ENCODE measurements at places on chromosomes 2 and 18.

DNA sequence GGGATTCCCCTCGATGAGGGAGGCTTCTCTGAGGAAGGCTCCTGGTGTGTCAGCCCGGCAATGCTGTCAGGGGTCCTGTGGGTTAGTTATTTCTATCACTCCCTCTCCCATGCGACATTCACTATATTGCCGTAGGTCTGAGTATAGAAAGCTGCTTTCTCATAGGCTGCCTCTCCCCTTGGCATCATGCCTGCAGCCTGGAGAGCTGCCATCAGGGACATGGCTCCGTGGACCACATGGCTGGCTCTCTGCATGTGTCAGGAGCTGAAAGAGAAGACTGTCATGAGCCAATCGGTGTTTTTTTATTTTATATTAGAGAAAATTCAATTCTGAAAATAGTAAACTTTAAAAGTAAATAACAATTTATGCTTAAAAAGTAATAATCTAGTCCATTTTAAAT, 198.0 kb downstream of the CDH20 start:
- DNase-seq, result peak; percentile 60

DNA sequence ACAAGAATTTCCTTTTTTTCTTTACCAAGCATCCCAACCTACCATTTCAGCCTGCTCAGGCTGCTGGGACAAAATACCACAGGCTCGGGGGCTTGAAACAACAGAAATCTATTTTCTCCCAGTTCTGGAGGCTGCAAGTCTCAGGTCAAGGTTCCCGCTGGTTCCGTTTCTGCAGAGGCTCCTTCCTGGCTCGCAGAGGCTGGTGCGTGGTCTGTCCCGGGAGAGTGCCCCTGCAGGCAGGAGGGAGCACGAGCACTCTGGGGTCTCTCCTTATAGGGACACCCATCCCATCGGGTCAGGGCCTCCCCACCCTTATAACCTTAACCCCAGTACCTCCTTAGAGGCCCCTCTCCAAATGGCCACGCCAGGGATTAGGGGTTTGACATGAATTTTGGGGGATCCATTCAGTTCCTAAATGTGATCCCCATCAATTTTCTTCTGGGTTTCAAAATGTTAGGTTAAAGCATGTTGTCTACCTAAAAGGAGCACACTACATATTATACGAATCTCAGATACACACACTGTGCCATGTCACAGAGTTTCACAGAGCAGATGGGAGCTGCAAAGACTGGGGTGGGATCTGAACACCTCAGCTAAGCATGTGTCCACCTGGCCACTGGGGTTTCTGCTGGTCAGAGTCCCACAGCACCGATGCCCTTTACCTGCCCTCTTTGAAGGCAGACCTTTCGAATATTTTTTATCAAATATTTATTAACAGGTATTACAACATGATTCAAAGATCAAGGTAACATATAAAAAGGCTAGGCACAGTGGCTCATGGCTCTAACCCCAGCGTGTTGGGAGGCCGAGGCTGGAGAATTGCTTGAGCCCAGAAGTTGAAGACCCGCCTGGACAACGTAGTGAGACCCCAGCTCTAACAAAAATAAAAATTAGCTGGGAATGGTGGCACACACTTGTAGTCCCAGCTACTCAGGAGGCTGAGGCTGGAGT, 17.6 kb upstream of the ADI1 start:
- DNase-seq, result peak; percentile 41

DNA sequence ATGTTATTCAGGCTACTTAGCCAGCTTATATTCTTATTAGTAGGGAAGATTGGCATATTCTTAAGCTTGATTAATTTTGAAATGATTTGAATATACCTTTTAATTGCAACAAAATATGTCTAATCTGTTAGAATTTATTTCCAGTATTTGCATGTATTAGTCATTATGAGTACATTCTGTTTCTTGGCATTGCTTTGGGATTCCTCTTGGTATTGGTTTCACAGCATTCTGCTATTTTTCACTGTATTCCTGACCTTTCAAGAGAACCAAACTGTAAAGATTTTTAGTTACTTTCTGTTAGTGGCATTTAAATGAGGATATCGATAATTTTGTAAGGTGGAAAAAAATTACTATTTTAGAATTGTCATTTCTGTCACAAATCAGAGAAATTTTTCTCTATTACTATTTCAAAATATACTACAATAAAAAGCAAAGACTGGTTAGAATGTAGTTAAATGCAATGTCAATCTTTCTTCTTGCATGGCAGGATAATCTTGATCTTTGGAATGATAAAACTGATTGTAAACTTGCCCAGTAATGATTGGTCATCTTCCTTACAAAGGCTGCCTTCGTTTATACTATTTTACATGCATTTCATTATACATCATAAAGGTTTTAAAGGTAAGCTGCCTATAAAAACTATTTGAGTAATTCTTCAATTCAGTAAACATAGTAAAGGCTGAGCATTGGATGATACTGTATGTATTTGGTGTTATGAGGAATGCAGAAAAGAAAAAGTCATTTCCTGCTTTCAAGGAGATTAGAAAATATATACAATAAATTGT, 86.1 kb downstream of the SLC4A10 start:
- no peak for DNase-seq

DNA sequence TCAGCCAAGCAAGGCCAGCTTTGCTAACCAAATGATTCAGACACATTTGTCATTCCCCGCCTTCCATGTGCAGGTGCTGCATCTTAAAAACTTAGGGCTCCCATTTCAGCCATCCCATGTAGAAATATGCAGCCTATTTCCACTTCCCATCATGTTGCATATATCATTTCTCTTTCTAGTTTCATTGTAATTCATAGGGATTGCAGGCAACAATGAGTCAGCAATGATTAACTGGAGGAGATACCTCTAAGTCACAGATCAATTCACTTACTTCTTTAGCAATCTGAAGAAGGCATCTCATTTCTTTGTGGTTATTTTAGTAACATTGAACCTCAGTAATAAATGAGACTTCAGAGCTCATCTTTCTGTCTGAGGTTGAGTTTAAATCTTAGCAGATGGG, 276.1 kb upstream of the PKDCC start:
- DNase-seq, result no peak

- DNase-seq, result peak; percentile 47
These were observed 426.9 kb downstream of the CDH2 start for GRCh38 chr18:27750014-27750413.

GRCh38 chr18:74194691-74195090, 46.4 kb downstream of the TIMM21 start:
- no peak for DNase-seq

- no peak for DNase-seq
These were observed 2.7 kb upstream of the IL18RAP start for GRCh38 chr2:102420290-102420689.

DNA sequence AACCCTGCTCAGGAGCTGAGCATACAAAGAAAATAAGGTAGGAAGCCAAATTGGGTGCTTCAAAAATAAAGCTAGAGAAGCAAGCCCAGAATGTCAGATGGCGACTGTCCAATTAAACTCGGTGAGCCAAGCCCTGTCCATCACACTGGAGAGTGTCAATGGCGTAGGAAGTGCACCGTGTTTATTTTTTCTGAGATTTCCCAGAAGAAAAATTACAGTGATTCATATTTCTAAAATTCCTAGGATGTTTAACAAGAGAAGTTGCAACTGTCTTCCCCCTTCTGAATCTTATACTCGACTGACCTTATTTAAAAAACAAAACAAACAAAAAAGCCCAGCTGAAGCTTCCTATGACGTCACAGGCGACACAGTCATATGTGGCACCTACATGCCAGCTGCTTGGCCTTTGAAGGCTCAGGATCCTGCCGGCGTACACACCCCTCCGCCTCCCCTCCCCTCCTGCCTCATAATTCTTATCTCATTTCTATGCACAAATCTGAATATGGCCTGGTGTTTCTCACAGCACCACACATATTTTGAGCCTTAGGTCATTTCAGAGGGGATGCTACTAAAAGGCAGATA, 60.8 kb downstream of the MBP start:
- DNase-seq, result no peak

DNA sequence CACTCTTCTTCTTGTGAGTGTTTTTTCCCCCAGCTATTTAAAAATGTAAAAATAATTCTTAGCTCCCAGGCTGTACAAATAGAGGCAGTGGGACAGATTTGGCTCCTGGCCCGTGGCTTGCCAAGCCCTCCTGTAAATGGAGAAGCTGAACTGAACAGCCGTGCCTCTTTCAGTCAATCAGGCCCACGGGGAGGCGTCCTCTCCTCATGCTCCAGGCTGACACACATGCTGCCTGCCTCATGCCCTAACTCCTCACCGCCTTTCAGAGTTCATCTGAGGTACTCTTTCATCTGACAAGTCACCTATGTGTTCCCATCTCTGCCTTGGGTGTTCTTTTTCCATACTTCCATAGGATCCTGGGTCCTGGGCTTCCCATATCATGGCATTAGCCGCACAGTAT, 58.9 kb downstream of the BMP10 start:
- DNase-seq, result no peak

DNA sequence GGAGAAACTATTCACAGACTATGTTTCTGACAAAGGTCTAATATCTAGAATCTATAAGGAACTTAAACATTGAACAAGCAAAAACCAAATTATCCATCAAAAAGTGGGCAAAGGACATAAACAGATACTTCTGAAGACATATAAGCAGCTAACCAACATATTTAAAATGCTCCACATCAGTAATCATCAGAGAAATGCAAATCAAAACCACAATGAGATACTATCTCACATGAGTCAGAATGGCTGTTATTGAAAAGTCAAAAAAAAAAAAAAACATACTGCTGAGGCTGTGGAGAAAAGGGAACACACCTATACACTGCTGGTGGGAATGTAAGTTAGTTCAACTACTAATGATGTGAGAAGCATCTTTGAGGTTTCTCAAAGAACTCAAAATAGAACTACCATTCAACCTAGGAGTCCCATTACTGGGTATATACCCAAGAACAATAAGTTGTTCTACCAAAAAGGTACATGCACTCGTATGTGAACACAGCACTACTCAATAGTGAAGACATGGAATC, 220.4 kb upstream of the TFPI start:
- no peak for DNase-seq

- DNase-seq, result no peak
These were observed 114.2 kb downstream of the SGPP2 start for GRCh38 chr2:222538535-222538934.

DNA sequence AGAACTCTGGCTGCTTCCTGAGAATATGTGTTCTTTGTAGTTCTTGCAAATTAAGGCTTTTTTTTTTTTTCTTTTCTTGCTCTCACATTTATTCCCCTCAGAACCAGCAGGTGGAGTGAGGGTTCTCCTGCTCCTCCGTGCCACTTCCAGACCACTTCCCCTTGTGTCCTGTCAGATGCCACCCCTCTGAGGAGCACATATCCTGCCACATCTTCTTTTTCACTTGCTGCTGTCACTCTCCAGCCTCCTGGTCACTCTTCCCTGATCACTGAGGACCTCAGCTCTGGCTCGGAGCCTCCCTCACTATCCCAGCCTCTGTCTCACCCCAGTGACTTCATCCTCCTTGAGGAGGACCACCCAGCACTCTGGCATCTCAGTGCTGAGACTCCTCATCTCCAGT, 100.5 kb downstream of the TACR1 start:
- DNase-seq, result peak; percentile 15

- no peak for DNase-seq
These were observed 247.8 kb upstream of the SIX2 start for GRCh38 chr2:45256867-45257641.

- no peak for DNase-seq
These were observed 166.6 kb downstream of the ACTR3 start for GRCh38 chr2:114056294-114057143.

GRCh38 chr18:77173275-77174030, 40.9 kb upstream of the MBP start:
- no peak for DNase-seq

DNA sequence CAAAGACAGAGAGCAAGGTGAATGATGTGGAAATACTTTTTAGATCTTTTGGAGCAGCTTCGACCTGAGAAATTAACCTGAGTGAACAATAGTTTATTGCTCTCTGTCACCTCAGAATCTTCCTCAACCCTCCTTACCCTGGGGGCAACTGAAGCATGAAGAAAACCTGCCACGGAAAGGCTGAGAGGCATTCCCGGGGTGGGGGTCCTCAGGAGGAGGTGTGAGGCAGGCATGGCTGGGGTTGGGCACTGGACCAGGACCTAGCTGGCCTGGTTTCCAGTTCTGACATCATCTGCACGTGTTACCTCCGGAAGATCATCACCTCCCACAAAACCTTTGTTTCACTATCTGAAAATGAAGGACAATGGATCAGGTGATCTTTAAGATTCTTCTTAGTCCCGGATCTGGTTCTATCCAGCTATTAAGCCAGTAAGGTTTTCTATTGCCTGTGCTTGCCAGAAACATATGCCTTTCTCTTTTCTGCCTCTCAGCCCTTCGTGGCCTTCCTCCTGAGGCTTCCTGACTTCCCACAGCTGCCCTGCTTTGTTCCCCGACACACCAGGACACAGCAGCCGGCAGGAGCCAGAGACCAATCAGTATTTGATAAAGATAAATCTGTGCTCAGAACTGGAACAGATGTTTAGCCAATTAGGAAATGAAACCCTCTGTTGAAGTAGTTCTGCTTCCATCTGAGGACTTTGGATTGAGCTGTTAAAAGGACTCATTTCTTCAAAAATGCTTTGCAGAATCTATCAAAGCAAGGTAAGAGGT, 232.5 kb downstream of the TDRD15 start:
- no peak for DNase-seq

- no peak for DNase-seq
These were observed 120.2 kb downstream of the SLC4A3 start for GRCh38 chr2:219747637-219748036.

DNA sequence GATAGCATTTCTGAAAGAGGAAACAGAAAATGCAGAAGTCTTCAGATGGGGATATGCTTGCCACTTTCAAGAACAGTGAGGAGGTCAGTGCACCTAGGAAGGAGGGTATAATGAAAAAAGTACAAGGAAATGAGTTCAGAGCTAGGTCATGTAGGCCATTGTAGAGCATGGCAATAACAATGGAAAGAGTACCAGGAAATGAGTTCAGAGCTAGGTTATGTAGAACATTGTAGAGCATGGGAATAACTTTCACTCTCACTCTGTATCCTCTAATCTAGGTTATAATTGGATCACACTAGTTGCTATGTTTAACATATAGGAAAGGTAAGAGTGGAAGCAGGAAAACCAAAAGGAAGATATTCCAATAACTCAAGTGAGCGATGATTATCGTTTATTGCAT, 12.3 kb downstream of the SCG2 start:
- no peak for DNase-seq

DNA sequence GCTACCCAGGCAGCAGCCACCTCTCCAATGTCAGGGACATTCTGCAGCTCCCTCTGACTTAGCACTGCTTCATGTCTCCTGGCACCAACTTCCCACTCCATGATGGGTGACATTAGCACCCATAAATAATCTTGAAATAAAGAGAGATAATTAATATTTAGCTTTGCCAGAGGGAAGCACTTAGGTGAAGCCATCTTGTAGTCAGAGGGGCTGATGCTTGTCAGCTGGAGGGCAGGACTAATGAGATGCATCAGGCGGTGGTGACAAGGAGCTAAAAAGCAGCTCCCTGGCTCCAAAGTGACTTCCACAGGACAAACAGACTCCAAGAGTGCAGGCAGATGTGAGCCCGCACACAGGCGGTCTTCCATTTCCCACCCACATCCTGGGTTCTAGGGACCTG, 153.0 kb upstream of the ID2 start:
- no peak for DNase-seq

- peak; percentile 83 for DNase-seq
These were observed 20.7 kb upstream of the MREG start for GRCh38 chr2:216034065-216034464.

GRCh38 chr2:241896746-241897201, 27.2 kb downstream of the RTP5 start:
- DNase-seq, result no peak

All from adrenal gland (tissue), 19 donors.